ENCODE measurements at places on chromosomes 4 and X.
A peak's percentile ranks its signal among the peaks of the same experiment; 100 is the strongest.

DNA sequence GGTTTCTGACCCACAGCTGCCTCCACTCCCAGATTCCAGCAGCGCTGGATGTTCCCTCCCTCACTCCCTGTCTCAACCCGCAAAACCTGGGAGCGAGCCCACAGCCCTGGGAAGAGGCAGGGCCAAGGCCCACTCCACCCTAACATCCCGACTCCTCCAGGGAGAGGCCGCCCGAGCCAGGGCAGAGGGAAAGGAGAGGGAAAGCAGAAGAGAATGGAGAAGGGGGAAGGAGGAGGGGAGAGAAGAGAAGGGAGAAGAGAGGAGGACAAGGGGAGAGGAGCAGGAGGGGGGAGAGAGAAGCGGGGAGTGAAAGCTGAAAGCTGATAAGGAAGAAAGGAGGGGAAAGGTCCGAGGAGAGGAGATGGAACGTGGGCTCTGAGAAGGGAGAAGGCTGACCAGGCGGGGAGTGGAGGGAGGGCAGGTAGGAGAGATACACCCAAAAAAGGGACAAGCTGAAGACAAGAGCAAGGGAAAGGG is 120.2 kb upstream of the PJA1 start:
- no peak for DNase-seq

DNA sequence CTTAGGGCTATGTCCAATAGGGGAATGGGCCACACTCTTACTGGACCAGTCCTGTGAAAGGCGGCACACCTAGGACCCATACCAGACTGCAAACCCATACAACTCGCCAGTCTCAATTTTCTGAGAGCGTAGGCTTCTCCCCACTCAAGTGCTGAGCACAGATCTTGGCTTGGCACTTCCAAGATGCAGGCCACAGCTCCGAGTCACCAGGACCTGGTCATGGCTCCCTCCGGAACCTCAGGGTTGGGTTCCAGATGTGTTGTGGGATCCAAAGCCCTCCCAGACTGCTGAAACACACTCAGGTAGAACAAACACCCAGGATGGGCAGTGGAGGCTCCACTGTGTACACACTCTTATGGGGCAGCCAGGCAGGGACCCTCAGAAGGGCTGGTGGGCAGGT is 103.3 kb downstream of the TMEM144 start:
- DNase-seq: no peak

GRCh38 chrX:103782640-103783039 is 6.0 kb downstream of the PLP1 start:
- no peak for DNase-seq

- peak; percentile 45 for DNase-seq
Measured at GRCh38 chr4:129344058-129344457, 248.1 kb downstream of the C4orf33 start.

DNA sequence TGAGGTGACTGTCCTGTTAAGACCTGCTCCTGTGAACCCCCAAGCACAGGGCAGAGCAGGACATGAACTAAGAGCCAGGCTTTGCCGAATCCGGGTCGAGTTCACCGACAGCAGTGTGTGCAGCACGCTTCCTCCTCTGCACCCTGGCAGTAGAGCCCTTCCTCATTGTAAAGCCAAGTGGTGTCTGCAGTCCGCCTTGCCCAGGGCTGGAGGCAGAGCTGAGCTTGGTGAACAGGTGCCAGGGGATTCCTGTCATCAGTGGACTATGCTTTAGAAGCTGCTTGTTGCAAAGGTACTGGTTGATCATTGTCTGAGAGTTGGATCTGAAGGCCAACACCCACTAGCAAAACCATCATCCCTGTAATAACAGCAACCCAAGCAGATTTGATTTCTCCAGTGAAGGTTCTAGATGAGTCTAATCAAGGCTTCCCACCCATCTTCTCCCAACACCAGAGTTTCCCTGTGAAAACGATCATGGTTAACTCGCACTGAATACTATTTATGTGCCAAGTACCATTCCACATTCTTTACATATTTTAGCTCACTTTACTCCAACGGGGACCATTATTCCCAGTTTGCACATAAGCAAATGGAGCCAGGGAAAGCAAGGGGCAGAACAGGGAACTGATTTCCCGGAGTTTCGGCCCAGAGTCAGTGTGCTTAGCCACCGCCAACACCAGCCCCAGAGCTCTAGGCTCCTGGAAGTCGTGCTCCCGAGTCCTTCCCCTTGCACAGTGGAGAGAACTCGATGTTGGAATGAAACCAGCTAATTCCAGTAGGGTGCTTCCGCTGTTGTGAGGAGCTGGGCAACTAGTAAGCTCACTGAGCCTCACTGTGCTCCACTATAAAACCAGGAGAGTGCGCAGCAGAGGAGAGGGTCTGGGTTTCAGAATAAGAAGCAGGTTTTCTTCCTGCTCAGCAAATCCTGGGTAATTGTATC is 1.4 kb upstream of the SLC34A2 start:
- no peak for DNase-seq

GRCh38 chr4:143282211-143282707 is 54.4 kb upstream of the GAB1 start:
- DNase-seq: no peak

GRCh38 chr4:1459722-1460511 is 53.7 kb upstream of the NKX1-1 start:
- DNase-seq: no peak

DNA sequence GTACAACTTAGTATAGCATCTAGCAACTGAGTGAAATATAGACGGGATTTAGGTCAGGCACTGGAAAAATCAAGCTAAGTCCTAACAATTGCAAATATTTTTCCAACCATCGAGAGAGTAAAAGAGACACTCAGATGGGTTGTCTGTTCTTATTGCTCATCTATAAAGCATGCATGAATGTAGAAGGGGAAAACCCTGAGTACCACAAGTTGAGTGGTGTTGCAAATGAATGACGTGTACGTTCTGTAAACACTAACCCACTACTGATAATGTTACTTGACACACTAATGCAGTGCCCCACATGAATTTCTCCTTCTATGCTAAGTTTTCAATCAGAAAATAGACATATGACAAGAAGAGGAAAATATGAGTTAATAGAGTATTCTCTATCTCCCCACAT is 211.2 kb downstream of the COX18 start:
- DNase-seq: no peak

- no peak for DNase-seq
Measured at GRCh38 chrX:71910643-71910985, at the start of gene NHSL2. NHSL2 (plus strand) TSS chrX:71910845.

DNA sequence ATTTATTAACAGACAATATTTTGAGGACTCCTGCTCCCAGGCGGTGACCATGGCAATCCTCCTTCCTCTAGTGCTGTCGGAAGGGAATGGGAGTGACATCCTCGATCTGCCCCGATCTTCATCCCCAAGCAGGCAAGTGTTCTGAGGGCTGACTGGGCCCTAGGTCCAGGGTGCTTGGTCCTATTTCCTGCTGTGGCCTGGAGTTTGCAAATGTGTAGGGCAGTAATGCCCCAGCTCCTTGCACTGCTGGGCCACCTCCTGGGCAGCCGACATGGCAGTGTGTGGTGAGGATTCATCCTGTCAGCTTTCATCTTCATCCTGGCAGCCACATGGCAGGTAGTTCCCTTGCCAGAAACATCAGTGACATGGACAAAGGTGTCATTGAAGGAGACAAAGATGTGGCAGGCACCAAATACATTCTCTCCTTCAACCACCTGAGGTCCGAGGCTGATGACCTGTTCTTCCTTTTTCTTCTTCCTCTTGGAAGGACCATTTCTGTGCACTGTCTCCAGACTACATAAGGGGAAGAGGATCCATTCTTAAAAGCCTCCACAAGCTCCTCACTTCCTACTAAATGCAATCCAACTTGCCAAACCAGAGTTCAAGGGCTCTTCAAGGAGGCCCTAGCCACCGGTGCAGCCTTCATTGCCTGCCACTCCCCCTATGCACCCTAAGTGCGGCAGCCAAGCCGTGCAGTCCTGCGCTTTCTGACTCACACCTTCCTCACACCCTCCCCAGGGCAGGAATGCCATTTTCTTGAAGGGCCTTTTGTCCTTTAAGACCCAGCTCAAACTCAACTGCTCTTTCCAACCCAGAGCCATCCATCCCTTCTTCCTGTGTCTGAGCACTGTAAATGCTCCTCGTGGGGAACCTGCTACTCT is 65.7 kb downstream of the TMEM154 start:
- no peak for DNase-seq

DNA sequence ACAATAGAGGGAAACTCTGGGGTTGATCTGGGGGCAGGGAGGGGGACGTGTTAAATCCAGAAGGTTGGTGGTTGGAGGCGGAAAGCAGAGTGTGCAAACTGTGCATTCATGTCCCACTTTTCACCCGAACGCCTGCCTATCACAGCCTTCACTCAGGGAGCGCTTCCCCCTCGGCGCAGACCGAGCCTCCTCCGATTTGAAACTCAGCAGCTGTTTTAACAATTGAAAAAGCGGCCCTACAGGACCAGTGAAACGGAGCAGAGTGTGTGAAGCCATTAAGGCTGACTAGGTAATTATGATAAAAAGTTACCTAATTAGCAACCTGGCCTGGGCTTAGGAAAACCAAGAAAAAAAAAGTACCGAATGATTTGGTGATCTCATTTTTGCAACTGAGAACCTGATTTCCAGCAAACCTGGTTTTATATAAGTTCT is 685 bp upstream of the NDNF start:
- DNase-seq: no peak

GRCh38 chr4:105698607-105699006 is 9.9 kb downstream of the INTS12 start:
- no peak for DNase-seq

- no peak for DNase-seq
Measured at GRCh38 chrX:13816176-13816575, 717 bp downstream of the GPM6B start.

- no peak for DNase-seq
Measured at GRCh38 chr4:73451404-73451803, 15.4 kb downstream of the AFP start.

DNA sequence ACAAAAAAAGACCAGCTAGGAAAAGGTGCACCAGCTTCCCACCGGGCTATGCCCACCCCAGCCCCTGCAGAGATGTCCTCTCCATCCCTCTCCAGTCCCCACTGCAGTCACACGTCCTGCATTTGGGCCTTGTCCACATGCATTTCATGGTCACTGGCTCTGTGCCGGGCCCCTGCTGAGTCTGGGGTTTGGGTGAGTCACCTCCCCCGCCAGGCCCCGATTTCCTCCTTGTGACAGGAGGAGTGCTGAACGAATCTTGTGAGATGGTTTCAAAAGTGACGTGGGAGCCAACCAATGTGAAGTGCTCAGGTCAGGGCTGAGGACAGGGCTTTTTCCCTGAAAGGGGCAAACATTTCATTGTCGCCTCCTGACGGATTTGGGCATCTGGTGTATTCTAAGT is 7.1 kb downstream of the CPZ start:
- no peak for DNase-seq

GRCh38 chr4:24103434-24104157 is 213.7 kb upstream of the PPARGC1A start:
- no peak for DNase-seq

Measured in NAMALWA (cell line).